ENCODE measurements at places on chromosomes 4 and X.
A peak's percentile ranks its signal among the peaks of the same experiment; 100 is the strongest.

- DNase-seq, result peak; percentile 83
Observed at GRCh38 chr4:81466841-81467671, 4.7 kb downstream of the RASGEF1B start.

GRCh38 chr4:109631532-109632108 is 71.6 kb downstream of the MCUB start:
- DNase-seq, result no peak

DNA sequence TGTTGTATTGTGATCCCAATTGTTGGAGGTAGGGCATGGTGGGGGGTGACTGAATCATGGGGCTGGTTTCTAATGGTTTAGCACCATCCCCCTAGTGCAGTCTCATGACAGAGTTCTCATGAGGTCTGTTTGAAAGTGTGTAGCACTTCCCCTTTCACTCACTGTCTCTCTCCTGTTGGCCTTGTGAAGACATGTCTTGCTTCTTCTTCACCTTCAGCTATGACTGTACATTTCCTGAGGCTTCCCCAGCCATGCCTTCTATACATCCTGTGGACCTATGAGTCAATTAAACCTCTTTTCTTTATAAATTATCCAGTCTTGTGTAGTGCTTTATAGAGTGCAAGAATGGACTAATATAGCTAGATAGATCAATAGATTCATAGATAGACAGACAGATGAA is 230.0 kb downstream of the MAGEE1 start:
- no peak for DNase-seq

GRCh38 chr4:85761803-85762528 is 287.0 kb downstream of the ARHGAP24 start:
- DNase-seq, result no peak

- no peak for DNase-seq
Observed at GRCh38 chrX:45773572-45773971, 572.9 kb upstream of the DIPK2B start.

DNA sequence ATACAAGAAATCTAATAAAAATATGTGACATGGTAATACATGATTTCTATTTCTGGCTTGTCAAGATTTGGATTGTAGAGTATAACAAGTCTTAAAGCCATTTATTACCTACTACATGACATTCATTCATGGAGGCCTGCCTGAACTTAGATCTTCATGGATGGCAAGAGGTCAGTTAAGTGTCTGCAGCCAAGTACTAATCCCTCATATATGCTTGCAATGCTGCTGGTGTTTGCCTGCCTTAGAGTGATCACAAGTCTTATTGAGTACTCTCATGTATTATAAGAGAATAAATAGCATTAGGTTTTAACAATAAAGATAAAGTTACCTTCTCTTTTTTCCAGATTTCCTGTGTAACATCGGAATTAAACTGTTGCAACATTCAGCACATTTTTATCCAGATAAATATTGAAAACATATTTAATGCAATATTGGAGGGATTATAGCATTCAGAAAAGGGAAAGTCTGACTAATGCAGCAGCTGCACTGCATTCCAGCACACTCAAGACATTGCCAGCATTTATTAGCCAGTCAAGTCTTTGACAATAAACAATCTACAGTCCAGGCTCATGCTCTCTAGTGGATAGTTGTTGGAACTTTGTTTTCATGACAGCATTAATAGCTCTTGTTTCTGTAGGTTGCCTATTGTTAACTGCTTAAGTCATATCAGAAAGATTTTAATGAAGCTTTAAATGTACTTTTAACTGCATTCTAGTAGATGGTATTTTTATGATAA is 737.1 kb downstream of the FAT4 start:
- DNase-seq, result no peak

GRCh38 chr4:146146918-146147317 is 28.6 kb upstream of the LSM6 start:
- no peak for DNase-seq

GRCh38 chr4:185071236-185071811 is 53.0 kb downstream of the HELT start:
- no peak for DNase-seq

DNA sequence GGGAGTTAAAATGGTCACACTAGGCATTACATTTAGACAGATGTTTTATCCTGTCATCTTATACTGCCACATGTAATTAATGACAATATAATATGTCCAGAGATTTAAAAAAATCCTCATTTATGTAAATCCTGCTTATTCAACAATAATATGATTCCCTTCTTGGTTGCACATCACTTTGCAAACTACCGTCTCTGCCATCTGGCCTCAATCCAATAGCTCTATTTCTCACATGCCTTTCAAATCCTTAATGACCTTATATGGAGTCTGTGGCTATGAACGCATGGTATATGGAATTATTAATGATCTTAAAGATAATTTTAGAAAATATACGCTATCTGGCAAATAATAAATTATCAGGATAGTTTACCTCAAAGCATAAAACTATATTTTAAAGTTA is 144.5 kb downstream of the NPNT start:
- no peak for DNase-seq

DNA sequence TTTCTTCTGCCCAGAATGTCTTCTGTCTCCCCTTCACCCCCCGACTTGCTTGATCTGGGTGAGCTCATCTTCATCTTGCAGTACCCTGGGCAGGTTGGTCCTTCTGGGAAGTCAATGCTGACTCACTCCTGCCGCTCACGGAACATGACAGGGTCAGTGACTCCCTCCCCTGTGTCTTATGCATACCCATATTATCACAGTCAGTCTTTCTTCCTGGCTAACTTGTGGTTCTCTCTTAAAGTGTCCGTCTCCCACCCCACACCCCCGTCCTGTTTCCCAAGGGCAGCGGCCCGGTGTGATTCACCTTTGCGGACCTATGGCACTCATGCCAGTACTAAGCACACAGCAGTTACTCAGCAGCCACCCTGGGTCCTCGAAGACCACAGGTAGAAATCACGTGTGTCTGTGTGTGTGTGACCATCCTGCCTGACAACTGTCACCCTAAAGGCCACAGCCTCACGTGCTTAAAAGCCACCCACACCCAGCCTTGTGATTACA is 17.7 kb downstream of the IQSEC2 start:
- no peak for DNase-seq

GRCh38 chr4:8473920-8474590 is 33.5 kb downstream of the TRMT44 start:
- DNase-seq, result no peak

DNA sequence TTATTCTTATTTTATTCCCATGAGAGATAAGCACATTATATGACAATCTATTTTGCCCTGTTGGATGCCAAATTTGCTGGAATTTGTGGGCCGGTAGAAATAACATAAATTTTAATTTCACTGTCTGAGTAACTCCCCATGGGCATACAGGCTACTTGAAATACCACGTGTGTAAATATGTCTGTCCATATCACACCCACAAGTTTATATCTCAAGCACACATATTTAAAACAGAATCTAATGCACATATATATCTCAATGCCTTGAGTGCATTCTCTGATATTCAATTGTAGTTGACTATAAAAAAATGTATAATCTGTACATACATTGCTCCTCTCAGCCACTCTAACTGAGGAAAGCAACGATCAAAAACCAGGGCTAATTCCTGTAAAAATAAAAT is 51.2 kb downstream of the PPARGC1A start:
- no peak for DNase-seq

DNA sequence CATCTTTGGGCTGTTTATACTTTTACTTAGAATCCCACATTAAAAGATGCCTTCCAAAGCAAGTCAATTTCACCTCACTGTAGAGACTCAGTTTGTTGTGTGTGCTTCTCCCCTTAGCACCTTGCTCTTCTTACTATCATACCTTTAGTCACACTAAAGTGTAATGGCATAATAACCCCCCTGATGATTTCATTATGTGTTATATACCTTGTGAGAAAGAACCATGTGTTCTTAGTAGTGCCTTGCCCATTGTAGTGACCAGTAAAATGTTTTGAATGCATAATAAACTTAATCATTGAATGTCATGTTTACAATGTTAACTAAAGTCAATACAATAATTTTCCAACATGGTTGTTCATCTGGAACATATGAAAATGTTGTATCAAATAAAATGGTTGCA is 1621.9 kb downstream of the PCDH7 start:
- no peak for DNase-seq

GRCh38 chrX:16028576-16028975 is 94.8 kb upstream of the GRPR start:
- DNase-seq, result no peak

GRCh38 chr4:122821092-122821491 is 5.5 kb upstream of the FGF2 start:
- no peak for DNase-seq

DNA sequence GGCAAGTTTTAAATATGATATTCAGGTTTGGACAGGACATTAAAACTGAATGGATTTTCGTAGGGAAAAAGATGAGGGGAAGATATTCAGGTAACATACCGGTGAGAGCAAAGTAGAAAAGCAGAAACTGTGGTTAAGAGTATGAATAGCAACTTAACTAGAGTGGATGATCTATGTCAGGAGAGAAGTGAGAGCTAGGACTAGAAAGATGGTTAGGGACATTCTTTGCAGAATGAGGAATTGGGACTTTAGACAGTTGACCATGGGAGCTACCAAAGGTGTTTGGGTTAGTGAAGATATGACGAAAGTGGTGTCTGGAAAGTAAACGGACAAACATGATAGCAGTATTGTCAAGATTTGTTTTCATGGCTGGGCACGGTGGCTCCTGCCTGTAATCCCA is 45.2 kb downstream of the ANXA5 start:
- no peak for DNase-seq

Data from CD4-positive, alpha-beta T cell treated with Interleukin-15 for 4 hours (primary cell).